PC-3 (cell line): ENCODE measurements at places on chromosomes 2 and 18. TPM values are rescaled to one million over a fixed set of nuclear protein-coding genes. Genes with fewer than 3 reads are reported as not detected.

GRCh38 chr2:29917781-29918180, 3.6 kb downstream of the ALK start:
- no peak overlapping the region for H3K27ac ChIP-seq
- peaks cover 13% of the 10 kb centered on the region; the same call in 1 of the 2 replicates for H3K4me1 ChIP-seq
- no peak for DNase-seq

GRCh38 chr18:22132763-22133162, 36.6 kb upstream of the GATA6 start:
- no peaks in the 10 kb centered on the region for H3K27me3 ChIP-seq
- no peak overlapping the region for H3K27ac ChIP-seq
- no peaks in the 10 kb centered on the region for H3K36me3 ChIP-seq
- H3K4me1 ChIP-seq: peaks cover 7% of the 10 kb centered on the region; the same call in 1 of the 2 replicates

GRCh38 chr2:173963323-173963816, 1.8 kb downstream of the SP3 start:
- H3K36me3 ChIP-seq: 0 out of 2 replicates have a peak, but pooled peaks cover 12% of the 10 kb centered on the region
- peak overlapping the region; percentile 93 for H3K27ac ChIP-seq
- peak overlapping the region; percentile 77 for H3K4me3 ChIP-seq
- no peaks in the 10 kb centered on the region for H3K27me3 ChIP-seq

The TFPI gene
- total RNA-seq: 15.0 and 16.0 TPM in 2 replicates

- no peaks in the 10 kb centered on the region for H3K36me3 ChIP-seq
- DNase-seq: no peak
- H3K4me3 ChIP-seq: no peak overlapping the region
- no peaks in the 10 kb centered on the region for H3K27me3 ChIP-seq
- no peak overlapping the region for H3K27ac ChIP-seq
Observed at GRCh38 chr2:43699761-43700160, 23.5 kb upstream of the C1GALT1C1L start.

- no peak overlapping the region for H3K27ac ChIP-seq
- DNase-seq: no peak
- H3K27me3 ChIP-seq: no peaks in the 10 kb centered on the region
- H3K4me1 ChIP-seq: no peaks in the 10 kb centered on the region
- no peak overlapping the region for H3K4me3 ChIP-seq
Observed at GRCh38 chr18:36595818-36596215, 233.0 kb downstream of the TPGS2 start.

DNA sequence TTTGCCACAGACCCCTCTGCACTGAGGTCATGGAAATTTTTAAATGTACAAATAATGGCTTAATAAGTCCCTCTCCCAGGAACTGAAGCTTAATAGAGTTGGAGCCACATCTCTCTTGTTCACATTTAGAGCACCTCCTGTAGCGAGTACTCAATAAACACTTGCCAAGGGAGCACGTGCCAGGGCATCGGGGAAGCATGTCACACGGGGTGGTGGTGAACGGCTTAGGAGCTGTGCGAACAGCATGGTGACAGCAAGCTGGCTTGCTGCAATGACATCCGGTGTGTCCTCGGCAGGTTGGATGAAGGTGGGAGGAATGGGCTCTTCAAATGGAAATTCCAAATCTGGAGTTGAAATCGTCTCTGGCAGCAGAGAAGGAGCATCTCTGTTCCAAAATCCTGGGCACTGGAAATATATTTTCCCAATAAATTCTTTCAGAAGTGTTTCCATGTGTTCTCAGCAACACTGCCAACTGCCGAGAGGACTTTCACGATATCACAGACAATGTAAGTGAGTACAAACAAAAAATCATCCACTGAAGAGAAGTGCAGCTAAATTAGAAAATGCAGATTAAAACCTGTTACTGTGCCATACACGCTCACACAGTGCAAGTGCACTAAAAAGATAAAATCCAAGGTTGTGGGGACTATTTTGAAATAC, 74.1 kb downstream of the GALR1 start:
- no peak for DNase-seq
- H3K27me3 ChIP-seq: peaks cover 60% of the 10 kb centered on the region
- no peaks in the 10 kb centered on the region for H3K4me1 ChIP-seq
- no peak overlapping the region for H3K27ac ChIP-seq
- no peak overlapping the region for H3K4me3 ChIP-seq
- H3K36me3 ChIP-seq: no peaks in the 10 kb centered on the region

- no peaks in the 10 kb centered on the region for H3K27me3 ChIP-seq
- H3K4me1 ChIP-seq: peaks cover 10% of the 10 kb centered on the region
- no peak overlapping the region for H3K27ac ChIP-seq
Observed at GRCh38 chr2:27527182-27527581, 30.5 kb downstream of the GCKR start.

The MYL1 gene
- not detected in 2 replicates for total RNA-seq

DNA sequence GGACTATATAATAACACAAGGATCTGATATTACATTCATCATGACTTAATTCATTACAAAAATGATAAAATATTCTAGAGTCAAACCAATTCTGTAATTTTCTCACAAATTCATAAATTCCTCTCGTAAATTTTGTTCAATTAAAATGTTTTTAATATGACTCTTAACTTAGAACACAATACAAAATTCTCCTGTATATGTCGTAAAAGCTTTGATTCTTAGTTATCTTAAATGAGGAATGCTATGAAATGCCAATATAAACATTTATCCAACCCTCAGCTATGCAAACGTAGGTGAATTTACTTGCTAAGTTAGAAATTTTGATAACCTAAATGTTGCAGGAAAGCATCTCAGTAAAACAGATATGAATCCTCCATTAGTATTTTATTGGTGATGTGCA, 28.9 kb downstream of the ARHGAP15 start:
- peaks cover 71% of the 10 kb centered on the region for H3K27me3 ChIP-seq
- no peak for DNase-seq
- H3K4me1 ChIP-seq: no peaks in the 10 kb centered on the region

The GAL3ST2 gene
- total RNA-seq: not detected in 2 replicates

DNA sequence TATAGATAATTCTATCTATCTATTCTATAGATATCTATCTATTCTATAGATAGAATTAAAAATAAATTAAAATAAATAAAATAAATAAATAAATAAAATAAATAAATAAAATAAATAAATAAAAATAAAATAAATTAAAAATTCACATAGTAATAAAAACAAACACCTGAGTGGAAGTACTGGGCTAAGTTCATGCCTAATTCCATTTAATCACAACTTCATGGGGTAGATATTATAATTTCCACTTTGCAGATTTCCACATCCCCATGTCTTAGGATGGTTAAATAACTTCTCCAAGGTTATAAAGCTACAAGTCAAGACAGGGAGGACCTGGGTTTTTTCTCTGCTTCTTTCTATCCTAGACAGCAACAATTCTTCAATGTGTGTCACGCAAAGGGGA, 261.4 kb upstream of the MEX3C start:
- H3K27ac ChIP-seq: no peak overlapping the region
- no peak overlapping the region for H3K4me3 ChIP-seq
- DNase-seq: no peak
- no peaks in the 10 kb centered on the region for H3K27me3 ChIP-seq
- no peaks in the 10 kb centered on the region for H3K36me3 ChIP-seq

DNA sequence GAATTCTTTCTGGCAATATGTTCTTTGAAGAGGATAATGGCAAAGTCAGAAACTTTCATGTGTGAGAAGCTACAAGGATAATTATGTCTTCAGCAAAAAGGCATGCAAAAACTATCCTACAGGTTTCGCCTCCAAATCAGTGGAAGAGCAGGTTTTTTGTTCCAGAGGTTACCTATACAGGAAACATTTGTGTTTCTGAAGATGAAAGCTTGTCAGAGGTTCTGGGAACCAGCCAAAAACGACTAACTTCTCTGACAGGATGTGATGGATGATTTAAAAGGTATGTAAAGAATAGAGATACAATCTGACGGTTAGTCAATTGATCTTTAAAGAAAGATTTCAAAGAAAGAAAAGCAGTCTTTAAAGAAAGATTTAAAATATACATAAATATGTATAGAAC, 37.6 kb downstream of the RND3 start:
- no peak overlapping the region for H3K4me3 ChIP-seq
- peak; percentile 97 for DNase-seq
- no peaks in the 10 kb centered on the region for H3K36me3 ChIP-seq
- peak overlapping the region; percentile 55 for H3K27ac ChIP-seq
- H3K27me3 ChIP-seq: no peaks in the 10 kb centered on the region

DNA sequence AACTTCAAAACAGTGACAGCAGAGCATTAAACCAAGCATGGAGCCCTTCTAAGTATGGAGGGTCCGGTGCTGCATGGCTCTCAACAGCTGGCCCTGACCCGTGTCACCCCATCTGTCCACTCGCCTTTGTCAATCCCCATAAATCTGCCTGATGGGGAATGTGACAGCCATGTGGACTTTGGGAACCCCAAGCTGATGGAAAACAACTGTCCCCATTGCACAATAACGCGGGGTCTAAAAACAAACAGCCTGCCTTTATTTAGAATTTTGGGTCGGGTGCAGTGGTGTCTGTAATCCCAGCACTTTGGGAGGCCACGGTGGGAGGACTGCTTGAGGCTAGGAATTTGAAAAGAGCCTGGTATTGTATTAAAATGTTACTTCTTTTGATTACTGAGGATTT, 17.1 kb upstream of the THADA start:
- H3K4me1 ChIP-seq: peaks cover 13% of the 10 kb centered on the region
- H3K27ac ChIP-seq: no peak overlapping the region
- H3K27me3 ChIP-seq: no peaks in the 10 kb centered on the region

DNA sequence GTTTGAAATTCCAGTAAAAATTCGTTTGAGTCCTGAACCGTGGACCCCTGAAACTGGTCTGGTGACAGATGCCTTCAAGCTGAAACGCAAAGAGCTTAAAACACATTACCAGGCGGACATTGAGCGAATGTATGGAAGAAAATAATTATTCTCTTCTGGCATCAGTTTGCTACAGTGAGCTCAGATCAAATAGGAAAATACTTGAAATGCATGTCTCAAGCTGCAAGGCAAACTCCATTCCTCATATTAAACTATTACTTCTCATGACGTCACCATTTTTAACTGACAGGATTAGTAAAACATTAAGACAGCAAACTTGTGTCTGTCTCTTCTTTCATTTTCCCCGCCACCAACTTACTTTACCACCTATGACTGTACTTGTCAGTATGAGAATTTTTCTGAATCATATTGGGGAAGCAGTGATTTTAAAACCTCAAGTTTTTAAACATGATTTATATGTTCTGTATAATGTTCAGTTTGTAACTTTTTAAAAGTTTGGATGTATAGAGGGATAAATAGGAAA, 80.7 kb downstream of the ACSL3 start:
- no peak overlapping the region for H3K27ac ChIP-seq
- no peak overlapping the region for H3K4me3 ChIP-seq
- peaks cover 42% of the 10 kb centered on the region for H3K36me3 ChIP-seq
- no peaks in the 10 kb centered on the region for H3K27me3 ChIP-seq

GRCh38 chr2:160516547-160517365, 23.1 kb upstream of the RBMS1 start:
- no peaks in the 10 kb centered on the region for H3K36me3 ChIP-seq
- no peaks in the 10 kb centered on the region for H3K27me3 ChIP-seq
- no peak overlapping the region for H3K4me3 ChIP-seq
- H3K27ac ChIP-seq: no peak overlapping the region
- DNase-seq: peak; percentile 23
- H3K4me1 ChIP-seq: 0 out of 2 replicates have a peak, but pooled peaks cover 4% of the 10 kb centered on the region

- DNase-seq: no peak
- no peaks in the 10 kb centered on the region for H3K4me1 ChIP-seq
- no peak overlapping the region for H3K4me3 ChIP-seq
- no peaks in the 10 kb centered on the region for H3K27me3 ChIP-seq
- no peaks in the 10 kb centered on the region for H3K36me3 ChIP-seq
Observed at GRCh38 chr2:227805578-227805977, 8.1 kb upstream of the CCL20 start.

GRCh38 chr2:174240097-174240496, 8.2 kb downstream of the OLA1 start:
- peaks cover 20% of the 10 kb centered on the region for H3K4me1 ChIP-seq
- no peak overlapping the region for H3K27ac ChIP-seq
- H3K27me3 ChIP-seq: no peaks in the 10 kb centered on the region
- H3K36me3 ChIP-seq: peaks cover 33% of the 10 kb centered on the region

GRCh38 chr2:236242057-236242495, 22.1 kb downstream of the ASB18 start:
- no peaks in the 10 kb centered on the region for H3K27me3 ChIP-seq
- no peak overlapping the region for H3K4me3 ChIP-seq
- H3K4me1 ChIP-seq: no peaks in the 10 kb centered on the region
- no peaks in the 10 kb centered on the region for H3K36me3 ChIP-seq

DNA sequence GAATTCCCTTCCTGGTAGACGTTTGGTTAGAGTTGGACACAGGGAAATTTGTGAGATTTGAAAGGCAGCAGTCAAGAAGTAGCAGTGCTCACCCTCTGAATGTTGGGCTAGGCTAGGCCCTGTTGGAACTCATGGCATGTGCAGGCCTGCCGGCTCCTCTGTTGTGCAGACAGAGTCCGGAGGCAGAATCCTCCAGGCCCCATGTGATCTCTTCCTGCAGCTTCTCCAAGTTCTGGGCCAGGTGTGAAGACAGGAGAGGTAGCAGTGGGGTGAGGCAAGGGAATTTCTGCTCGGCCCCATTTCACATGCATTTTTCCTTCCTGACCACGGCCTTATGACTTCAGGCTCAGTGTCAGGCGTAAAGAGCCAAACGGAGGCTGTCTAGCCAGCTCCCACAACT, 36.9 kb upstream of the RAB31 start:
- no peak overlapping the region for H3K27ac ChIP-seq
- no peak for DNase-seq
- H3K36me3 ChIP-seq: no peaks in the 10 kb centered on the region

- no peak overlapping the region for H3K27ac ChIP-seq
- DNase-seq: no peak
- no peaks in the 10 kb centered on the region for H3K27me3 ChIP-seq
- no peaks in the 10 kb centered on the region for H3K36me3 ChIP-seq
- H3K4me1 ChIP-seq: no peaks in the 10 kb centered on the region
Observed at GRCh38 chr2:77191665-77192064, 330.5 kb downstream of the LRRTM4 start.

- H3K4me3 ChIP-seq: no peak overlapping the region
- H3K4me1 ChIP-seq: no peaks in the 10 kb centered on the region
- H3K27me3 ChIP-seq: no peaks in the 10 kb centered on the region
- no peaks in the 10 kb centered on the region for H3K36me3 ChIP-seq
Observed at GRCh38 chr2:181243319-181243718, 213.9 kb upstream of the ITGA4 start.

The PKDCC gene
- total RNA-seq: 1.9 and 2.1 TPM in 2 replicates

The CHPF gene
- total RNA-seq: 139 and 210 TPM in 2 replicates

- H3K27me3 ChIP-seq: no peaks in the 10 kb centered on the region
- H3K4me1 ChIP-seq: no peaks in the 10 kb centered on the region
- no peaks in the 10 kb centered on the region for H3K36me3 ChIP-seq
Observed at GRCh38 chr2:138373993-138374408, 127.6 kb upstream of the SPOPL start.

The CRYGA gene
- total RNA-seq: not detected in 2 replicates

The FZD7 gene
- 4.8 and 5.5 TPM in 2 replicates for total RNA-seq

The IL37 gene
- total RNA-seq: 1.6 and 2.6 TPM in 2 replicates

GRCh38 chr2:133143645-133144044, 424.6 kb downstream of the NCKAP5 start:
- no peak overlapping the region for H3K27ac ChIP-seq
- H3K4me3 ChIP-seq: no peak overlapping the region
- no peaks in the 10 kb centered on the region for H3K36me3 ChIP-seq

DNA sequence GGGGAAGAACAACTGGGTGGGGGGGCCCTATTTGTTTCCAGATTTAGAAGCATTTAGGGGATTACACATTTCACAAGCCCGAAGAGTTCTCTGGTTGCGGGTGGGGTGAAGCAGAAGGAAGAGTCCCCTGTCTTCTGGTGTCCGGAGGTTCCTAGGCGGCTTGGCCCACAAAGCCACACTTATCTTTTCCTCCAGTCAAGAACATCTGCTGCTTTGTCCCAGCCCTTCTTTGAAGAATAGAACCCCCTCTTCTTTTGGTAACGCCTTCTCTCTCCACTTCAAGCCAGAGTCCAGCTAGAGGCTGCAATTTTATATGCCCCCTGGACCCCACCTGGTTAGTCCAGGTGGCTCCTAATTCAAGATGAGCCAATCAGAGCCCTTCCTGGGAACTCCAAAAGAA, 15.8 kb downstream of the BOLA3 start:
- peaks cover 6% of the 10 kb centered on the region; the same call in 1 of the 2 replicates for H3K4me1 ChIP-seq
- H3K27ac ChIP-seq: no peak overlapping the region
- H3K36me3 ChIP-seq: peaks cover 9% of the 10 kb centered on the region; the same call in 1 of the 2 replicates
- no peaks in the 10 kb centered on the region for H3K27me3 ChIP-seq
